Hepatocyte (in vitro differentiated cells): ENCODE measurements at places on chromosomes 3 and 15. TPM values are rescaled to one million over a fixed set of nuclear protein-coding genes. Genes with fewer than 3 reads are reported as not detected.
A peak's percentile ranks its signal among the peaks of the same experiment; 100 is the strongest.

The RYR3 gene
- 0.36 and 0.37 TPM in 2 replicates for total RNA-seq

- peak; percentile 95 for DNase-seq
- peak overlapping the region; percentile 99 for H3K27ac ChIP-seq
- peak overlapping the region; percentile 51 for H3K4me3 ChIP-seq
- no peaks in the 10 kb centered on the region for H3K36me3 ChIP-seq
- H3K27me3 ChIP-seq = no peaks in the 10 kb centered on the region
- H3K4me1 ChIP-seq = peaks cover 39% of the 10 kb centered on the region
Measured at GRCh38 chr3:188153437-188154013, 432 bp upstream of the LPP start.

The LMAN1L gene
- total RNA-seq = not detected in 2 replicates

The MAPK6 gene
- 114 and 123 TPM in 2 replicates for total RNA-seq

The MYZAP gene
- total RNA-seq = 15.5 and 20.3 TPM in 2 replicates

DNA sequence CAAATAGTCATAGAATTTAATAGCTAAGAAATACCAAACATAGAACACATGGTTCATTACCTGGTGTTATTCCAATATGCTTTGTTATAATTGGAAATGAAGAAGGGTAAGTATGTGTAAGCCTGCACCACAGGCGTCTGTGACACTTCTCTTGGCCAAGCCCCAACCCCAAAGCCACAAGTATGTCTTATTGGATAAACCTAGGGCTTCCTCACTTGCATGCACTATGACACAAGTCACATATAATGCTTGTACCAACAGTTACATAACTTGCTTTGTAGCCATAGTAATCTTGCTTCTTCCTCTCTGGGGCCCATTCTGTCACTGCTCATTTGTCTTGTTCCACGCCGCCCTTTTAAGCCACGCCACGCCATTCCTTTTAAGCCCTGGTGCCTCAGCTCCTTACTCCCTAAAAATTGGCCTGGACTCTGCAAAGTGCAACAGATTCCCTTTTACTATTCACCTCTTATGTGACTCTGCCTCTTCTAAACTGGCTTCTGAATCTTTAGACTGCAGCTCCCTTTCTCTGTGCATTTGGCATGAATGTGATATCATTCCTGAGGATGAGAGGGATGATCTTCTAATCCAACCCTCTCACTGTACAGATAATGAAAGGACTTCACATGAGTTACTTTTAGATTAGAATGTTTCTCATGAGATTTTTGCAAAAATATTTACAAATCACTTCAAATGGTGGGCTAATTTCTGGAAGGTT lies 48.1 kb upstream of the EPHA3 start:
- no peaks in the 10 kb centered on the region for H3K4me1 ChIP-seq
- H3K36me3 ChIP-seq = no peaks in the 10 kb centered on the region
- no peak overlapping the region for H3K4me3 ChIP-seq
- H3K27me3 ChIP-seq = no peaks in the 10 kb centered on the region
- DNase-seq = no peak

DNA sequence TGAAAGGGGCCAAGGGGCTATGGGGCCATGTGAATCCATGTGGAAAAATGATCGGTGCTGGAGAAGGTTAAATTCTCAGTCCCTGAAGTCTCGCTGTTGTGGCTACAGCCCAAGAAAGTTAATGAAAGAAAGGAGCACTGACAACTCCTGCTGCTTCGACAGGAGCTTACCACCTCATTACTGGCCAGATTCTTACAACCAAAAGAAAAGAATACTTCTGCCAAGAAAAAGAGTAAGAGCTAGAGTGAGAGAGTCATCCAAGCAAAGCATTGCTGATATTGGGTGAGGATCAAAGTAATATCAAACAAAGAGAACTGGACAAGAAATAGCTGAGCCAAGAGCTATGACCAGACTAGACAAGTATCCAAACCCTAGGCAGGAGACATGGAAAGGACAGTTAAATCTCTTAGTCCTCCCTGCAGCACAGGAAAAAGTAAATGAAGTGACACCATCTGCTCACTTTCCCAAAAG lies 348.4 kb upstream of the PLSCR5 start:
- no peak overlapping the region for H3K27ac ChIP-seq
- no peaks in the 10 kb centered on the region for H3K36me3 ChIP-seq
- H3K4me1 ChIP-seq = no peaks in the 10 kb centered on the region
- no peaks in the 10 kb centered on the region for H3K27me3 ChIP-seq

DNA sequence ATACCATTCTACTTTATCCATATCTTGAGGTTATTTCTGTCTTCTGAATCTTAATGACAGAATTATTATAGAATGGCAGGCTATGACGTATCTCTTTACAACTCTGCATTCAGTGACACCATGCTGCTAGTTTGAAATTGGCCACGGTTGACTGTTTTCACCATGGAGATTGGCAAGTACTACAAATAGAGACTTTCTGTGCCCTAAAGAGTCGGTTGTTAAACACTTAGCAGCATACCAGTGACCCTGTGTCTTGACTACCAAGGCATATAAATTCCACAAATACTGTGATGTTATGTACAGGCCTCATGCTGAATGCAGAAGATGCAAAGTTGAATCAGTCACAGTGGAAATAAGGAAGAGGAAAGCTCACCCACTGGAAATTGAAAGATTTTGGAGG lies 67.0 kb upstream of the CADPS start:
- no peak for DNase-seq
- H3K27me3 ChIP-seq = no peaks in the 10 kb centered on the region
- no peaks in the 10 kb centered on the region for H3K36me3 ChIP-seq
- H3K4me1 ChIP-seq = no peaks in the 10 kb centered on the region

DNA sequence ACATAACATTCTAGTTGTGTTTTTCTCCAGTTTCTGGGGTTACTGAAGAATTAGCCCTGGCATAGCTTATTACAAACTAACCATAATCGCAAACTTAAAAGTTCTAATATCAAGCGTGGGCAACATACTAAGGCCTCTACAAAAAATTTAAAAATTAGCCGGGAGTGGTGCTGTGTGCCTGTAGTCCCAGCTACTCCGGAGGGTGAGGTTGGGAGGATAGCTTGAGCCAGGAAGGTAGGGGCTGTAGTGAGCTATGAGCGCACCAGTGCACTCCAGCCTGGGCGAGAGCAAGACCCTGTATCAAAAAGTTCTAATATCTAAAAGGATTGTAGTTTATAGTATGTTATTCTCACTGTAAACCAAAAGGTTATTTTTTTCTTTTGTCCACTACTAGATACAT lies 1.1 kb downstream of the OIP5 start:
- no peak for DNase-seq
- no peaks in the 10 kb centered on the region for H3K4me1 ChIP-seq
- H3K36me3 ChIP-seq = no peaks in the 10 kb centered on the region
- no peaks in the 10 kb centered on the region for H3K27me3 ChIP-seq
- peak overlapping the region; percentile 51 for H3K4me3 ChIP-seq
- peak overlapping the region; percentile 39 for H3K27ac ChIP-seq

- no peak for DNase-seq
- no peaks in the 10 kb centered on the region for H3K36me3 ChIP-seq
- H3K27ac ChIP-seq = no peak overlapping the region
Measured at GRCh38 chr3:166211451-166211850, 374.2 kb upstream of the BCHE start.

The PCNP gene
- total RNA-seq = 133 and 136 TPM in 2 replicates

The MYLK gene
- 17.7 and 27.1 TPM in 2 replicates for total RNA-seq

The LRRK1 gene
- 2.1 and 2.6 TPM in 2 replicates for total RNA-seq

The ATP13A4 gene
- 14.2 and 18.2 TPM in 2 replicates for total RNA-seq

DNA sequence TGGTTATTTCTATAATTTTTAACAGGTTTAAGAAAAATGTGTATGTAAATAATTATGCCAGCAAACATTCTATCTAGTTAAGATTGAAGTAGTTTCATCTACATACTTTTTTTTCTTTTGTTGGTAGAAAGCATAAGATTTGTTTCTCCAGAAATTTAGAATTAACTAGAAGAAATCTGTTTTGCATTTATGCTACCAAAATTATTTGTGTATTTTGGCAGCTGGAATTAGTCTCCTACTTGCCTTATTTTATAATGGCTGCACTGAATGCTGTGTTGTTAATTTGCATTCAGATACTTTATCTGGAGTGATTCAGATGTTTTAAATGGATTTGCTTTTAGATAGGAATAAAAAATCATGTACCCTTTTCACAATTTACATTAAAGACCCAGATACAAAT lies 100.2 kb upstream of the NAALADL2 start:
- H3K27ac ChIP-seq = no peak overlapping the region
- no peak for DNase-seq
- no peaks in the 10 kb centered on the region for H3K27me3 ChIP-seq
- H3K4me1 ChIP-seq = no peaks in the 10 kb centered on the region
- H3K4me3 ChIP-seq = no peak overlapping the region

The KBTBD8 gene
- 10.0 and 14.2 TPM in 2 replicates for total RNA-seq

- H3K27me3 ChIP-seq = no peaks in the 10 kb centered on the region
- DNase-seq = no peak
- no peaks in the 10 kb centered on the region for H3K36me3 ChIP-seq
- H3K27ac ChIP-seq = no peak overlapping the region
- no peak overlapping the region for H3K4me3 ChIP-seq
- H3K4me1 ChIP-seq = peaks cover 3% of the 10 kb centered on the region
Measured at GRCh38 chr3:30356866-30357753, 249.3 kb upstream of the TGFBR2 start.

DNA sequence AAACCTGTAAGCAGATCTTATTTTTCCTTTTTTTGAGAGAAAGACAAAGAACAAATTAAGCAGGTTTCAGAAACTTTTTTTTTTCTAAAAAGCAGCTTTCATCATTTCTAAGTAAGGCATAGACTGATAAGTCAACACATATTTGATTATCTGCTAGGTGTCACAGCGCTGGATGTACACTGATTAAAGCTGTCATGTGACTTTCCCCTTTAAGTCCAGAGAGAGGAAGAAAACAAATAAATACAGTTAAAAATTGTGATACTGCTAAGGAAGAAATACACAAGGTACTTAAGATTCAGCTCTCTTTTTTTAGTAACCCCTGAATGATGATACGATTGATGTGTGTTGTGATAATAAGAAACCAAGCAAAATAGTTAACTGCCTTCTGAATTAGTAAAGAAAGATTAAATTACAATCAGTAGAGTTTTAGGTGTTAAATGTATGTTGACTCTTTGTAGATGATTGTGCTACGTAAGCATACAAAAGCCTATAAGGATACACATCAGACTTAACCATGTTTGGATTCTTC lies 2.8 kb downstream of the GLCE start:
- no peaks in the 10 kb centered on the region for H3K27me3 ChIP-seq
- H3K36me3 ChIP-seq = no peaks in the 10 kb centered on the region
- no peak for DNase-seq
- peaks cover 11% of the 10 kb centered on the region for H3K4me1 ChIP-seq
- H3K4me3 ChIP-seq = no peak overlapping the region
- H3K27ac ChIP-seq = no peak overlapping the region

- H3K27me3 ChIP-seq = no peaks in the 10 kb centered on the region
- no peak overlapping the region for H3K4me3 ChIP-seq
- peaks cover 34% of the 10 kb centered on the region for H3K4me1 ChIP-seq
- peak overlapping the region; percentile 48 for H3K27ac ChIP-seq
Measured at GRCh38 chr3:197490098-197491058, 65.4 kb downstream of the BDH1 start.

The RAB8B gene
- total RNA-seq = 36.9 and 40.5 TPM in 2 replicates

The MGLL gene
- 5.4 and 7.3 TPM in 2 replicates for total RNA-seq

The GRAMD1C gene
- total RNA-seq = 2.8 TPM in 2 replicates

The CHRNA5 gene
- 1.9 and 3.1 TPM in 2 replicates for total RNA-seq

The ECE2 gene
- total RNA-seq = not detected in 2 replicates

The EDEM1 gene
- 39.2 and 58.3 TPM in 2 replicates for total RNA-seq

The ACTC1 gene
- total RNA-seq = 0.96 and 1.7 TPM in 2 replicates

The HRH1 gene
- 2.9 and 5.1 TPM in 2 replicates for total RNA-seq

The NSUN3 gene
- 9.0 and 9.6 TPM in 2 replicates for total RNA-seq

DNA sequence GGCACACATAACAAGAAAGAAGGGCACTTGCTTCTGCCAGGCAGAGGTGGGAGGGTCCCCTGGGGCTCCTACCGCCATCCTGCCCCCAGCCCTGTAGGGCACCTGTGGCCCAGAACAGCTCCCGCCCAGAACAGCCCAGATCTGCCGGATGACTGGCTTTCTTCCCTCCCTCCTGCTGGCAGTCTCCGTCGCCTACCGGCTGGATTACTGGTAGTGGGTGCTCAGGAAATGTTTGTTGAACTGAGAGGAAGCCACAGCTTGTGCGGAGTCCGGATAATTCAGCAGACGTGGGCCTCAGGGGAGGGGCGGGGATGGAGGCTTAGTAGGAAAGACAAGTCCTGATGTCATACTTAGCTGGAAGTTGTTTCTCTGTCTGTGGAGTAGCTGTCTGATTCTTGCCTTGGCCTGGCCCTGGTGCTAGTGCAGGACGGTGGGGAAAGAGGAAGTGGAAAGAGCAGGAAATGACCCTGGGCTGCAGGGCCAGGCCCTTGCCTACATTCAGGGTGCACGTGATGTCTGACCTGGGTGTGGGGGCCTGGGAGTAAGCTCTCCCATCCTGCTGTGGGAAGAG lies 6.7 kb downstream of the CCDC9B start:
- no peaks in the 10 kb centered on the region for H3K36me3 ChIP-seq
- H3K27me3 ChIP-seq = no peaks in the 10 kb centered on the region
- H3K27ac ChIP-seq = peak overlapping the region; percentile 85
- peaks cover 33% of the 10 kb centered on the region for H3K4me1 ChIP-seq
- peak; percentile 75 for DNase-seq

The RNU5B-1 gene
- total RNA-seq = not detected in 2 replicates

- H3K4me1 ChIP-seq = peaks cover 4% of the 10 kb centered on the region
- no peaks in the 10 kb centered on the region for H3K36me3 ChIP-seq
- no peaks in the 10 kb centered on the region for H3K27me3 ChIP-seq
- no peak overlapping the region for H3K27ac ChIP-seq
- no peak for DNase-seq
Measured at GRCh38 chr15:57018151-57018550, 99.7 kb downstream of the TCF12 start.

The ASB14 gene
- not detected in 2 replicates for total RNA-seq

- no peak overlapping the region for H3K4me3 ChIP-seq
- no peaks in the 10 kb centered on the region for H3K36me3 ChIP-seq
- no peaks in the 10 kb centered on the region for H3K27me3 ChIP-seq
- peak overlapping the region; percentile 27 for H3K27ac ChIP-seq
- H3K4me1 ChIP-seq = no peaks in the 10 kb centered on the region
Measured at GRCh38 chr3:42101481-42101880, 10.3 kb downstream of the TRAK1 start.

DNA sequence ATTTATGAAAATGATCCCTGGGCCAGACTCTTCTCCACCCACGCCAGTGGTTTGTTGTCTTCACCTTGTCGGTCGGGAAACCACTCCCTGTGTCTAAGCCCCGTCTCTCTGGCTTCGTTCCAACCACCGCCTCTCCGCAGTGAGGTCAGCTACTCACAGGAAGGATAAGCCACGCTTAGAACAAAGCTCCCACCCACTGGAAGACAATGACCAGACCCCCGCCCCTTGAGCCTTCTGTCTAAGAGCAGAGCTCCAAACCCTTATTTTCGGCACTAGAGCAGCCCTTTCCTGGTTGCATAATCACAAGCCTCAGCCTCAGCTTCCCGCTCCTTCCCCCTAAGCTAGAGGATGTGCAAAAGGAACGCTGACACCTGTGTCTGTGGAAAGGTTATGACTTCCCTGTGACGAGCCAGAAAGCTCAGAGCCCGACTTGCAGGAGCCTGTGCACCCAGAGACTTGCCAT lies 114.9 kb upstream of the MEF2A start:
- peaks cover 14% of the 10 kb centered on the region for H3K4me1 ChIP-seq
- DNase-seq = peak; percentile 42
- H3K27ac ChIP-seq = no peak overlapping the region
- no peak overlapping the region for H3K4me3 ChIP-seq
- H3K27me3 ChIP-seq = no peaks in the 10 kb centered on the region
- H3K36me3 ChIP-seq = no peaks in the 10 kb centered on the region

The PPP2R3A gene
- 20.2 and 22.0 TPM in 2 replicates for total RNA-seq

GRCh38 chr3:22928216-22929110 lies 274.7 kb upstream of the UBE2E2 start:
- peak overlapping the region; percentile 38 for H3K27ac ChIP-seq
- H3K4me3 ChIP-seq = no peak overlapping the region
- no peaks in the 10 kb centered on the region for H3K27me3 ChIP-seq
- H3K4me1 ChIP-seq = peaks cover 13% of the 10 kb centered on the region
- no peaks in the 10 kb centered on the region for H3K36me3 ChIP-seq
- DNase-seq = peak; percentile 25

- H3K4me1 ChIP-seq = no peaks in the 10 kb centered on the region
- H3K36me3 ChIP-seq = no peaks in the 10 kb centered on the region
- no peaks in the 10 kb centered on the region for H3K27me3 ChIP-seq
Measured at GRCh38 chr3:112013784-112014143, 15.0 kb downstream of the TAGLN3 start.
